Neural crest cell (in vitro differentiated cells): ENCODE measurements at places on chromosomes 5 and 9. TPM values are rescaled to one million over a fixed set of nuclear protein-coding genes. Genes with fewer than 3 reads are reported as not detected.
A peak's percentile ranks its signal among the peaks of the same experiment; 100 is the strongest.

- H3K27me3 ChIP-seq = peaks cover 13% of the 10 kb centered on the region
- H3K4me1 ChIP-seq = no peaks in the 10 kb centered on the region
- H3K4me3 ChIP-seq = no peak overlapping the region
- no peak overlapping the region for H3K27ac ChIP-seq
Observed at GRCh38 chr5:148186248-148187003, 16.4 kb upstream of the SPINK6 start.

GRCh38 chr9:31736581-31737179 is 647.8 kb upstream of the ACO1 start:
- no peak overlapping the region for H3K4me3 ChIP-seq
- H3K27ac ChIP-seq = no peak overlapping the region
- H3K27me3 ChIP-seq = no peaks in the 10 kb centered on the region
- no peaks in the 10 kb centered on the region for H3K36me3 ChIP-seq
- peaks cover 13% of the 10 kb centered on the region for H3K4me1 ChIP-seq
- no peak for DNase-seq

DNA sequence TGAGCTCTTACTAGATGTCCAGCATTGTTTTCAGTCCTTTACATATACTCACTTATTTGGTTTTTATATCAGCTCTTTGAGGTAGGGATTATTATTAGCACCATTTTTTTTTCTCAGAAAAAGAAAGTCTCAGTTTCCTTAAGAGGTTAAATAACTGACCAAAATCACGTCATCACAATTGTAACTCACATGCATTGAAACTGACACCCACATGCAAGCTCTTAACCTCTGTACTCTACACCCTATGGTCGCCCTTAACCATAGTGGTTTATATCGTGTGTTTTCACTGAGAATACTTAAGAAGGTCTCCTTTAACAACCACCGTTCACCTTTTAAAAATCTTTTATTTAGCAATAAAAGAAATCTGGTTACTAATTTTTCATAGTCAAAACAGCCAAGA is 61.0 kb downstream of the PRDM6 start:
- DNase-seq = no peak
- no peaks in the 10 kb centered on the region for H3K4me1 ChIP-seq
- no peak overlapping the region for H3K27ac ChIP-seq
- H3K36me3 ChIP-seq = no peaks in the 10 kb centered on the region

UBTD2 gene
- total RNA-seq = 73.3 and 74.0 TPM in 2 replicates

- H3K4me1 ChIP-seq = no peaks in the 10 kb centered on the region
- no peak for DNase-seq
- H3K4me3 ChIP-seq = no peak overlapping the region
- H3K27ac ChIP-seq = no peak overlapping the region
- H3K36me3 ChIP-seq = no peaks in the 10 kb centered on the region
- H3K27me3 ChIP-seq = no peaks in the 10 kb centered on the region
Observed at GRCh38 chr9:82613498-82613897, 449.4 kb downstream of the RASEF start.

DNA sequence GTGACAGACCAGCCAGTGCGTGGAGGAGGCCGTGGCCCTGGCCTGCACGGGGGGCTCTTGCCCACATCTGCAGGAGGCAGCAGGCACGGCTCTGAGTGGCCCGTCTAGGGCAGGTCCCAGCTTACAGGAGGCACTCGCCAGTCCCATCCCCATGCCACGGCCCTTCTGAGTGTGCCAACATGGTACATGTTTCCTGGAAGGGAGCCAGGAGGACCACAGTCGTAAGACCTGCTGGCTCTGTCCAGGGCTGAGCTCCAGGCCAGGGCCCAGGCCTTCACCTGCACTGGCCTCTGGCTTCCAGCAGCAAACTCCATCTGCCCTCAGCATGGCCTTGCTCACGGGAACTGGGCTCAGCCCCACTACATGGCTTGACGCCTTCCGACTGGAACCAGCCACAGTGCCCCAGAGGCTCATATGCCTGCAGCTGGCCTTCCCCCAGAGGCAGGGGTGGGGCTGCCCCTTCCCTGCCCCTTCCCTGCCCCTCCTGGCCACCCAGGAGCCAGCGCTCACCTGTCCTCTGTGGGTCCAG is 3.8 kb downstream of the NKD2 start:
- H3K27ac ChIP-seq = no peak overlapping the region
- peak overlapping the region; percentile 49 for H3K4me3 ChIP-seq
- peaks cover 31% of the 10 kb centered on the region for H3K27me3 ChIP-seq
- no peaks in the 10 kb centered on the region for H3K36me3 ChIP-seq
- no peak for DNase-seq

DNA sequence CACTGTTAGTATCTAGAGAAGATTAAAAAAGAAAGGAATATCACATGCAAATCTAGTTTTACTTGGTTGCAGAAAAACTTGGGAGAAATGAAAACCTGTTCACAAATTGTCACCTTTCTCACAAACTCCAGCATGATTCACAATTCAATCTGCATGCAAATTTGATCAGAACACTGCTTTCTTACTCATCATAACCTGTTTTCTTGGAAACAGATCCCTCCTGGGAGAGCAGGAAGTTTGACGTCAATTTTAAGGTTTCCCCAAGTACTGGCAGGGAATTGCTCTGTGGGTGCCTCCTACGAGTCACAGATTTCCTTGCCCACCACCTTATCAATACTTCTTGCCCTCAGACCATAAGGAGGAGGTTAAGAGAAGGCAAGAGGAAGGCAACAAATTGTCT is 30.2 kb upstream of the HTR4 start:
- H3K4me3 ChIP-seq = no peak overlapping the region
- H3K4me1 ChIP-seq = no peaks in the 10 kb centered on the region
- H3K27me3 ChIP-seq = peaks cover 4% of the 10 kb centered on the region

DNA sequence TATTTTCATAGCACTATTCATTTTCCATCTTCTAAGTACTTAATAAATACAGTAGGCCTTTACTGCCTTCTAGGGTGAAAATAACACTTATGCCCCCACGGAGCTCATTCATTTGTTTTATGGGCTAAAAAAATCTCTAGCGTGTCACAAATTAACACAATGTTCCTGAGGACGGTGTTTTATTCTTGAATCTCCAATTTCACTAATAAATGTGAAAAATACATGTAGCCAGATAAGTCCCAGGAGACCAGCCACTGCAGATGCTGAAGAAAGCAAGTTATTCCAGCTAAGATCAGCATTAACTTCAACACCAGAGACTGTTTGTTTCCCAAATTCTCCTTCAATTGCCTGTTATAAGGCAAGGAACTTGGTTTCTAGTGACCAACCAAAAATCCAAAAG is 102.3 kb downstream of the MARCHF3 start:
- H3K36me3 ChIP-seq = no peaks in the 10 kb centered on the region
- H3K4me1 ChIP-seq = peaks cover 27% of the 10 kb centered on the region
- no peak for DNase-seq
- no peaks in the 10 kb centered on the region for H3K27me3 ChIP-seq

GRCh38 chr5:160824301-160825001 is 27.6 kb downstream of the ATP10B start:
- H3K27me3 ChIP-seq = no peaks in the 10 kb centered on the region
- no peak overlapping the region for H3K4me3 ChIP-seq
- no peak overlapping the region for H3K27ac ChIP-seq
- DNase-seq = no peak

DNA sequence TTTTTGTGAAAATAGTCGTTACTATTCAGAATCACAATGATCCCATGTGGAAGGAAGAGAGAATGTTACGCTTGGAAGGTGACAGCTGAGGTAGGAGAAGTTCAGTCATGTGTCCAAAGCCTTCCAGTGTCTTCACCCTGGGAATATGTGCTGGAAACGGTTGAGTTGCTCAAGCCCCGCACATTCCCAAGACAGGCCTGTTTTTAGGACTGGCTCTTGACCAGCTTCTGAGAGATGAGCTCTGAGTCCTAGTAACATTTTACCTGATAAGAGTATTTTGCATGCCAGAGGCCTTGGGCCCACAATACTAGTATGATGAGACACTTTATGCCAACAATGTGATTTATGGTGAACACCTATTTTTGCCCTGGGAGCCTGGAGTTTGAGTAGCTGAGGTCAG is 101.7 kb downstream of the LMNB1 start:
- H3K4me3 ChIP-seq = no peak overlapping the region
- H3K27me3 ChIP-seq = no peaks in the 10 kb centered on the region
- H3K36me3 ChIP-seq = no peaks in the 10 kb centered on the region
- H3K27ac ChIP-seq = no peak overlapping the region
- DNase-seq = no peak

DNA sequence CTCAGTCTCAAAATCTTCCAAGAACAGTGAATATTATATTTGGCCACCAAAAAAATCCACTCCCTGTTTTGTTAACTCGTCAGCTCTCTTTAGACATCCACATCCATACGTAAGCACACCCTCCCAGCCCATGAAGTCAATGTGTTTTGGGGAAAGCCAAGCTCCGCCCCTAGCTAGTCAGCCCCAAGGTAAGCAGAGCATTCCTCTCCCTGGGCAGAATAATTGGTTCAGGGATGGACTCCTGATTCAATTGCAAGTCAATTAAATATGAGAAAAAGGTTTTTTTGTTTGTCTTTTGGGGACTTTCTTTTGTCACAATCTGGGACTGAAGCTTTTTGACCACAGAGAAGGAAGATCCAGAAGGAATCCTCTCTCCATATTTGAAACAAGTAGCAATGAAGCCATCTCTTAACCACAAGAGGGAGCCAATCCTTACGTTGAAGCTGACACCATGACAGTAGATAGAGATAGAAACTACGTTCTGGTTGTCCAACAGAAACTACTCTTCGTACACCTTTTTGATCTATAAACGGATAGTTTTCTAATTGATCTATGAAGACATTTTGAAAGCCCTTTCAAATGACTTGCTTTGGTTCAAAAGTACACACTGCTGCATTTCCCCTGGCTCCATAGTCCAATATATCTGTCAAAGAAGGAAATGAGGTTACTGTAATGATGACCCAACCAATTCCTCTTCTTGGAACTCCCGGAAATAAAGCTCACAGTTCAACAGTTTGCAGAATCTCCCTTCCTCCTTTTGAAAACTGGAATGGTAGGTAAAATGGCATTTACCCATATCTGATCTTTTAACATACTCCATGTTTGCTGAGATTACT is 166.4 kb downstream of the TLE1 start:
- H3K27ac ChIP-seq = no peak overlapping the region
- peaks cover 19% of the 10 kb centered on the region for H3K27me3 ChIP-seq
- H3K4me1 ChIP-seq = peaks cover 18% of the 10 kb centered on the region
- no peak overlapping the region for H3K4me3 ChIP-seq

DNA sequence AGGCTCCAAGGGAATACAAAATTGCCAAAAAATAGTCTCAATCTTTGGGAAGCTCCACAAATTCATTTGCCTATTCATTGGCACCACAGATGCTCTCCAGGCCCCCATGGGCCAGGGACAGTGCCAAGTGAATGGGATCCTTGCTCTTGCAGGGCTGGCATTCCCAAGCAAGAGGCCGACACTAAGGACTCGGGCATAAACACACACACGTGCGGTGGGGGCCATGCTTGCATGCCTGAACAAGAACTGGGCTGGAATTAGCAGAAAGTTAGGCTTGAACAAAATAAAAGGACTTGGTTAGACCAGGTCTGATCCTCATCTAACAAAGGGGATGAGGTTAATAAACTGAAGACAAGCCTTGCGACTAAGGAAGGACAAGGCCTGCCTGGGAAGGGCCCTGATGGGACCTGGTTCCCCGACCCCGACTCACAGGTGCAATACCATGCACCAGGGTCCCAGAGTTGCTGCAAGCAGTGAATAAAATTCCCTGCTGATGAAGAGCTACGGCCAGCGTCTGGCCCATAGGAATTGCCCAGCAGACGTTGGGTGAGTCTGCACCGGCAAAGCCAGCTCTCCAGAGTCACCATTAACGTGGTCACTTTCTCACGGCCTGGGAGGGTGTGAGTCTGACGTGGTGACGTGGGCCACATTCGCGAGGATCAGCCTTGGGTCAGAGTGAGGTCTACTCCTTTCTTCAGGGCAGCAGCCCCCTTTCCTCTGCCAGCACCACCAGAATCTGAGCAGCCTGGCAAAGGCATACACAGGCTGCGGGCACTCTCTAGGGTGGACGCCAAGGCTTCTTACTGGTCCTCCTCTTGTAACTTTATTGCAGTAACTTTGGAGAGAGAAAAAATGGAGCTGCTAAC is 77.4 kb upstream of the FCN1 start:
- H3K4me3 ChIP-seq = no peak overlapping the region
- H3K27ac ChIP-seq = peak overlapping the region; percentile 67
- no peaks in the 10 kb centered on the region for H3K27me3 ChIP-seq
- DNase-seq = no peak
- H3K36me3 ChIP-seq = no peaks in the 10 kb centered on the region
- H3K4me1 ChIP-seq = no peaks in the 10 kb centered on the region

DNA sequence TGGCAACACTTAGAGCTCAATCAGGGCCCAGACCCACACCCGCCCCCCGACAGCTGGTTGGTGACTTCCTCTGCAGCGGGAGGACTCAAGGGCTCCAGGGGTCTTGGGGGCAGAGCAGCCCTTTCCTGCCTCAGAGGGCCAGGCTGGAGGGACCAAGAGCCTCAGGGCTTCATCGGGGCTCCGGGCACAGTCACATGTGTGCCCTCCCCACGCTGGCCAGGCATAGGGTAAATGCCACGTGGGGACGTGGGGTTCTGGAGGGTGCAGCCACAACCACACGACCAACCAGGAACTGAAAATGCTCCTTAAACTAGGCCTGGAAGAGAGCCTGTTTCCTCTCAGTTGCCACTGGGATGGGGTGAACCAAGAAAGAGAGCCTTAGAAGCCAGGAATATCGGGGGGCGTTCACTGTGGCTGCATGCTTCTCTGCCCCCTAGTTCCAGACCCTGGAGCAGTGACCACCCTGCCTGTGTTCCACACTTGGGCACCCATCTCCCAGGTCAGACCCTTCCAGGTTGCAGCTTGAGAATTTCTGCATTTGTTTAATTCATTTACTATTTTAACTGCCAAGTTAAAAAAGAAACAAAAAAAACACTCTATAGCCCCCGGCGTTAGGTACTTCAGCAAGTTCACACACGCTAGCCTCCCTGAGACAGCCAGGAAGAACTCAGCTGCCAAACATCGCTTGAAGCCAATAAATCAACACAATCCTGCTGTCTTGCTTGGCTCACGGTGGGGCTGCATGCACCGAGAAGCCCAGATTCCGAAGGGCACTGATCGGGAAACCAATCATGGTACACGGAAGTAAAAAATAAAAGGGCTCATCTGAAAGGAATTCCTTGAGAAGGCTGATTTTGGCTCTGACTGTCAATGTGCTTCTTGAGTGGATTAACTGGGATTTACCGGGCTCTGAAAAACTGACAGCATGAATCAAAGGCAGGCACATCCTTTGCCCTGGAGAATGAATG is 56.1 kb upstream of the PHYKPL start:
- H3K4me3 ChIP-seq = no peak overlapping the region
- peak overlapping the region; percentile 81 for H3K27ac ChIP-seq
- DNase-seq = no peak
- H3K27me3 ChIP-seq = peaks cover 3% of the 10 kb centered on the region
- peaks cover 4% of the 10 kb centered on the region for H3K36me3 ChIP-seq
- H3K4me1 ChIP-seq = peaks cover 66% of the 10 kb centered on the region

GRCh38 chr5:1506242-1507013 is 17.3 kb downstream of the LPCAT1 start:
- no peaks in the 10 kb centered on the region for H3K36me3 ChIP-seq
- H3K4me3 ChIP-seq = no peak overlapping the region
- H3K27me3 ChIP-seq = no peaks in the 10 kb centered on the region
- peaks cover 10% of the 10 kb centered on the region for H3K4me1 ChIP-seq
- no peak for DNase-seq
- H3K27ac ChIP-seq = no peak overlapping the region

IFNA1 gene
- total RNA-seq = not detected in 2 replicates
